ENCODE measurements at places on chromosomes 5 and 9.

GRCh38 chr9:132973713-132974112, 4.8 kb upstream of the GFI1B start:
- DNase-seq, result no peak

GRCh38 chr5:66415208-66415607, 181.0 kb upstream of the MAST4 start:
- no peak for DNase-seq

- DNase-seq, result no peak
Measured at GRCh38 chr5:176881816-176882566, 17.2 kb downstream of the HK3 start.

- DNase-seq, result no peak
Measured at GRCh38 chr5:127997201-127997704, 86.3 kb upstream of the SLC12A2 start.

All from CD4-positive, alpha-beta T cell treated with Interleukin-4 for 1 hour (primary cell).